Nucleus accumbens (tissue), 56 donors: ENCODE measurements at places on chromosomes 2 and 18.

GRCh38 chr2:184004289-184004947 is 593.9 kb upstream of the ZNF804A start:
- no peak for DNase-seq

- DNase-seq: no peak
Measured at GRCh38 chr2:64913357-64913869, 75.8 kb upstream of the SLC1A4 start.

DNA sequence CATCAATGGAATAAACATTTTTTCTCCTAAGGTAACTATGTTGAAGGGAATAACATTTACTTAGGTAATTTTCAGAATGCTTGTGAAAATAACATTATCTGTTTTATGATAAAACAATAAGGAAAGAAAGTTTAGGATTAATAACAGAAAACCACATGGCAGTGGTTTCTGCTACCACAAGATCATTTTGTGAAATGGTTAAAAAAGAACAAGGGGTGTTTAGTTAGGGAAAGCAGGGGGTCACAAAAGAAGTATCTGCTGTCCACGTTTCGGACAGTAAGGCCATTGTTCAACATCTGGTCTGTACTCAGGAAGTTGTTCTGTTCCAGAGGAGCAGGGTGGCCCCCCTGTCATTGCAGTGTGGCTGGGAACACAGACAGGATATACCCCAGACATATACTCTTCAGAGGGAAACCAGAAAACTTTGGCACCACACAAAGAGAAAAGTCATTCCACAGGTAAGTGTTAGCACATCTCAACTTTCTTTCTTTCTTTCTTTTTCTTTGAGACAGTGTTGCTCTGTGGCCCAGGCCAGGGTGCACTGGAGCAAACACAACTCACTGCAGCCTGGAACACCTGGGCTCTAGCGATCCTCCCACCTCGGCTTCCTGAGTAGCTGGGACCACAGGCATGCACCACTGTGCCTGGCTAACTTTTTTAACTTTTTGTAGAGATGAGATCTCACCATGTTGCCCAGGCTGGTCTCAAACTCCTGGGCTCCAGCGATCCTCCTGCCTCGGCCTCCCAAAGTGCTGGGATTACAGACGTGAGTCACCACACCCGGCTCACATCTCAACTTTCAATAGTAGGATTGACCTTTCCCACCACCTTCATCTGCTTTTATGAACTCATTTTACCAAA is 14.8 kb upstream of the ARL5A start:
- no peak for DNase-seq

DNA sequence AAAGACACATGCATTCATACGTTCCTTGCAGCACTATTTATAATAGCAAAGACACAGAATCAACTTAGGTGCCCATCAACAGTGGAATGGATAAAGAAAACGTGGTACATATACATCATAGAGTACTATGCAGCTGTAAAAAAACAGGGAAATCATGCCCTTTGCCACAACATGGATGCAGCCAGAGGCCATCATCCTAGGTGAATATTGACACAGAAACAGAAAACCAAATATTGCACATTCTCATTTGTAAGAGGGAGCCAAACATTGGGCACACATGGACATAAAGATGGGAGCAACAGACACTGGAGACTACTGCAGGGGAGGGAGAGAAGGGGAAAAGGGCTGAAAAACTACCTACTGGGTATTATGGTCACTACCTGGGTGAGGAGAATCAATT is 73.5 kb downstream of the SESTD1 start:
- DNase-seq: no peak

GRCh38 chr2:20625491-20626391 is 25.2 kb downstream of the HS1BP3 start:
- DNase-seq: no peak

- no peak for DNase-seq
Measured at GRCh38 chr2:44766777-44767176, 174.7 kb upstream of the SIX3 start.

DNA sequence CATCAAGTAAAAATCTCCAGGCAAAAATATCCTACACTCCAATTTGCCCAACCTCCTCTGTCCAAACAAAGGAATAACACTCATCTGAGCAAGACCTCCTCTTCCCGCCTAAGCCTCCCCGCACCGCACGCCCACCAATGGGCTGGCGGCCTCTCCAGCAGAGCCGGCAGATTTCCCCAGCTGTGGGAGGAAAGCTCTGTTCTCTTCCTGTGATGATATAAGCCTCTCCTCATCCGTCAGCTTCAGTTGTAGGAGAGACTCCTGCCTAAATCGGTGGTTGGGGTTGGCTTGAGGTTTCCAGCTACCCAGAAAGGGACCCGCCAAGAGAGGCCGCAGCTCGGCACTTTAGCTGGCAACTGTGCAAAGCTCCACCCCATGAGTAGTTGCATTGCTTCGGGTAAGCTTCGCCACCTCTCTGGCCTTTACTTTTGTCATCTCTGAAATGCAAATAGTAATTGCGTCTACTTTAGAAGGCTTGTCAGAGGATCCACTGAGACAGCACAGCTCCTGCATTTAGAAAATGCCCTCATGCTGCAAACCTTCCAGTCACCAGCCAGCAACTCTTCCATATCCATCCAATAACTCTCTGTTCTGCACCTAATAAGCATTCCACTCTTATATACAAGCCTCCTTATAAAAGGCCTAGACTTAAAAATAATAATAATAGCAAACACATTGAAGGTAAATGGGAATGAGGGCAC is 146.4 kb downstream of the MYT1L start:
- peak; percentile 32 for DNase-seq

DNA sequence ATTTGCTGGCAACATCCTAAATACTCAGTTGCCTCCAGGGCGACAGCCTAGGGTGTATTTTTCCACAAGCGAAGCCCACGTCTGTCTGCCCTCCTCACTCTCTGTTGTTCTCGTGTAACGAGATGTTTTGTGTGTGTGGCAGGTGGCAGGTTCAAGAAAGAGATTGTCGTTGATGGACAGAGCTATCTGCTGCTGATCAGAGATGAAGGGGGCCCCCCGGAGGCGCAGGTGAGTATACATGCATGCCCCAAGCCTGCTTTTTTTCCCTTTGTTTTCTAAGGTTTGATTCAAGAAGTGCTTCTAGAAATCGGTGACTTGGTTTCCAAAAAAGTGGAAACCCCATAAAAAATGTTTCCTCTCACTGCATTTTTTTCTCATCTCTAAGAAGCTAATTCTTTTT is 247.0 kb downstream of the AGAP1 start:
- DNase-seq: no peak

DNA sequence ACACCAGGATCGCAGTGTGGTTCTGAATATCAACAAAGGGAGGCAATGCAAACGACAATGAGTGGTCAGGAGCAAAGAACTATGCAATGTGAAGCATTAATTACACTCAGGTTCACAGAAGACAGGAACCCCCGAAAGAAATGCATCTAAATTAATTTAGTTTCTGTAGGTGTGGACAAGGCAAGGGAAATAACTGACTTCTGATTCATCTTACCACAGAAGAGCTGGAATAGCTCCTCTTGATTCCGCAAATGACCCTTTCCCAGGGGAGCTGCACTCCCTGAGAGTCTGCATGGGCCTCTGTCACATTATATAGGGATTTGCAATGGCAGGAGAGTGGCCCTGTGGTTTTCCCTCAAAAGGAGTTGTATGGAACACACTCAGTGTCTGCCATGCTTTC is 263.9 kb upstream of the APCDD1 start:
- DNase-seq: no peak

- DNase-seq: no peak
Measured at GRCh38 chr2:219835493-219835892, 208.1 kb downstream of the SLC4A3 start.

GRCh38 chr2:52686935-52687334 is 1080.7 kb upstream of the CHAC2 start:
- no peak for DNase-seq

GRCh38 chr18:51032193-51032592 is 2.2 kb downstream of the SMAD4 start:
- no peak for DNase-seq

DNA sequence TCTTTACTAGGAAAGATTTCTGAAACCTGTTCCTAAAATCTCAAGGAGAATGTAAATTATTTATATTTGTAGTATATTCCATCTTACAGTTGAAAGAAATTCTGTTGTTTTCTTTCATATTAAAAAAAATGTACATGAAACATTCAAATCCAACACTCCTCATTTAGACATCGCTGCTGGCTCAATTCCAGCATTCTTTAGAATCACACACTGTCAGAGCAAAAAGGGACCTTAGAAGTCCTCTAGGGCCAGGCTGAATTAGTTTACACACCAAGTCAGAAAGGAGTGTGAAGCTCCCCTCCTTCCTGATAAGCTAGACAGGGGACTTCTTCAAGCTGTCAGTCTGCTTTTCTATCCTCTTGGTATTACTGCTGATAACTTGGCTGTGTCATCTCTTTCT is 158.6 kb upstream of the LTBP1 start:
- DNase-seq: no peak

- DNase-seq: no peak
Measured at GRCh38 chr2:83665894-83666293, 793.2 kb downstream of the SUCLG1 start.

DNA sequence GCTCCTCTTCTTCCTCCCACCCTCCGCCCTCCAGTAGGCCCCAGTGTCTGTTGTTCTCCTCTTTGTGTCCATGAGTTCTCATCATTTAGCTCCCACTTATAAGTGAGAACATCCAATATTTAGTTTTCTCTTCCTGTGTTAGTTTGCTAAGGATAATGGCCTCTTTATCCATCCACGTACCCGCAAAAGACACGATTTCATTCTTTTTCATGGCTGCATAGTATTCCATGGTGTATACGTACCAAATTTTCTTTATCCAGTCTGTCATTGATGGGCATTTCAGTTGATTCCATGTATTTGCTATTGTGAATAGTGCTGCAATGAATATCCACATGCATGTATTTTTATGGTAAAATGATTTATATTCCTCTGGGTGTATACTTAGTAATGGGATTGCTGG is 82.2 kb downstream of the COPS8 start:
- DNase-seq: no peak

DNA sequence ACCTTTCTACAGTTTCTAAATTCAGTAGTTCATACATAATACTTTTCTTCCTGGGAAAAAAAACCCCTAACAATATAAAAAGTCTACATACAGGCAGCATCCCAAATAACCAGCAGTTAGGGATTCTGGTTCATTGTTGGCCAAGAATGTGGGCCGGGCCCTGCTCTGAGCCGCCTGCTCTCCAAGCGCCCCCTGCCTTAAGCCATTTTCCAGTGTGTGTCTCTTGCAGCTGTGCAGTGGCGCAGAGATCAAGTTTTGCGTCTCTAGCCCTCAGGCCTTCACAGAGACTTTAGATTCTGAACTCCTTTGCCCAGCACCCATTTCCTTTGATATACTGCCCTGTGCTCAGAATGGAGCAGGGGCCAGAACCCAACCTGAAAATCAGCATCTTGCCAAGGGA is 32.9 kb downstream of the RMC1 start:
- no peak for DNase-seq

- peak; percentile 67 for DNase-seq
Measured at GRCh38 chr2:55010149-55010591, 40.1 kb downstream of the RTN4 start.

DNA sequence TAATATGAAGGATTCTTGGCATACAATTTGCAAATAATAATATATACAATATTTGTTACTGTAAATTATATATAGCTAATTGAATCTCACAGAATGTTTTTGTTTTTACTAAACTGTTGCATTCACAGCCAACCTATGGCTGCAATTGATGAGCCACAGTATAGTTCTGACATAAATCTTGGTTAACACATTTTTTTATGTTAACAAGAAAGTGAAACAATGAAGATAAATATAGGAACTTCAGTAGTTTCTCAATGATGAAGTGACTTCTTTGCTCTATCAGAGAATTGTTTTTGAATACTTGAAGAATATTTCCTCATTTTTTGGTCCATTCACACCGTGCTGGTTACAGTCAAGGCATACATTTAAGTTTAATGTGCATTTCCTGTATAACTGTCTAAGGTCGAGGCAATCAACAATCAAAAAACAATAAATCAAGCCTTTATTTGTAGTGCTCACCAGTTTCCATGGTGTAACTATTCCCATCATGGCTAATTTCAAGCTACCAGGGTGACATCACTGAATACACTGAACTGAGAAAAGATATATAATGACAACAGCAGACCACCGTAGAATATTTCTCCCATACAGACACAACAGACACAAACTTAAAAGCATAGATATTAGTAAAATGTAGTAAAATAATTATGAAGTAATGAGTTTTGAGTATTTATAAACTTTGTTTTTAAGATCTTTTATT is 12.9 kb upstream of the ETAA1 start:
- DNase-seq: no peak

DNA sequence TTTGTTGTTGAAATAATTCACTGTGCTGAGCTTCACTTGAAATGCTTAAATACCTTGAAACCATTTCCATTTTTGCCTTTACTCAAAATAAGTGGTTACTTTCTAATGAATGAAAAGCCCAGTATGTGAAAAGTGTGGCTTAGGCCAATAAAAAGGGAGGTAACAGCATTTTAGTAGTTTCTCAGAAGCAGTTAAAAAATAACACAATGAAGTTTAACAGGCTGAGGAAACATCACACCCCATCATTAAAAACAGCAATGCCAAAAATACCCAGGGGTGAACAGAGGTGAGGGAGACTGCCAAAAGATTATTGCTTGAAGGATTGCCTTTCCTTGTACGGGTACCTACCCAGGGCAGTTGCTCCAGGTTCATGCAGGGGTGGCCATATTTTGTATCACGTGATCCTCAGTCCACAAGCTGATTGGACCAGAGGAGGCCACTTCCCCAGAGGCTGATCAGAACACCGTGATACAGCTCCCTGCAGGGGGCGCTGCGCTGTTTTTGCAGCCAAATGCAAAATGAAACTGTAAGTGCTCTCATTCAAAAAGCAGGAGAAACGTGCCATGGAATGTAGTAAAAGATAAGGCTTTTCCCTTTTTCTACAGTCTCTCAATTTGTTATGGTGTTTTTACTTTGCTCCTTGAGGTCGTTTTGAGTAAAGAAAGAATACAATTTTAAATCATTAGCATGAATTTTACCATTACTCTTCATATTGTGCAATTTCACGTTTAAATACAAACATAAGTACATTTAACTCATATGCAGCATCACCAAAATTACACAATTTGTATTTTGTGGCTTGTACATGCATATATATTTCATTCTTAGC is 70.2 kb upstream of the SH3BP4 start:
- peak; percentile 49 for DNase-seq

GRCh38 chr2:120218181-120218580 is 5.0 kb downstream of the TMEM185B start:
- no peak for DNase-seq

DNA sequence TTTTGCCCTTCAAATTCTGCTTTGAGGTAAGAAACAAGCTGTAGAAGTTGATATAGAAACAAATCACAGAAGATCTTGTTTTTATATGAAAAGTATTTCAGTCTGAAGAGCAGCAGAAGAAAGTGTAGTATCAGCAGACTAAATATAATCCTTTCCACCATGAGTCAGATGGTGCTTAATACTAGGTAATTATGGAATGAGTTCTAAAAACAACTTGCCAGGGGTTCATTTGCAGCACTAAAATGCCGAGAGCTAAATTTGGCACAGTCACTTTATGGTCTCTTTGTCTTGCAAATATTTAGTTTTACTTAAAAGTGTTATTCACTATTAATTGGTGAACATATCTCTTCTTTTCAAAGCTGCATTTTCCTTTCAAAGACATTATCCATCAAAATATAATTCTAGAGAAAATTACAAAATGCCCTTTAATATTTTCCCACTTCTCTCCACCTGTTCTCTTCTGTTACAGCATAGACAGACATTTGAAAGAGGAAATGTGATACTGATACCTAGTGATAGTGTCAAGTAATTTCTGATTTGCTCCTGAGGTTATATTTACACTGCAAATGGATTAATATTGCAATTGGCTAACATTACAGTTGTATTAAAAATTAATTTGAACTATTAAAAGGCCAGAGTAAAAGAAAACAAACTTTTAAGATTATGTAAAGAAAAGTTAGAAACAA is 5.3 kb downstream of the MYL1 start:
- no peak for DNase-seq
